ENCODE measurements at places on chromosomes 3 and 15.

DNA sequence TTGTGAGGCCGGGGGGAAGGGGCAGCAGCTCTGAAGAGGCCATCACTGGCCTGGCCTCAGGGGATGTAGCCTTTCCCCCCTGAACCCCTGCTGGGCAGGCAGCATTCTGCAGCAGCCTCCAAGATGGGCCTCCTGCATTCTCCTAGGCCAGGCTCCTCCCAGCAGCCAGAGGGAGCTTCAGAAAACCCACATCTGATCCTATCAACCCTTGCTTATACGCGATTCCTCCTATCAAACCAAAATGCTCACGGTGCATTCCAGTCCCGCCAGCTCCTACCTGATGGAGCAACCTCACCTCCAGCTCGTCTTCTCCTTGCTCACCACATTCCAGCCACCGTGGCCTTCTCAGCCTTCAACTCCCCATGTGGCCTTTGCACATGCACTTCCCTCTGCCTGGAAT lies 85.7 kb downstream of the MEGF11 start:
- DNase-seq = no peak

- DNase-seq = no peak
These were observed 9.9 kb upstream of the PAQR9 start for GRCh38 chr3:142973217-142974009.

DNA sequence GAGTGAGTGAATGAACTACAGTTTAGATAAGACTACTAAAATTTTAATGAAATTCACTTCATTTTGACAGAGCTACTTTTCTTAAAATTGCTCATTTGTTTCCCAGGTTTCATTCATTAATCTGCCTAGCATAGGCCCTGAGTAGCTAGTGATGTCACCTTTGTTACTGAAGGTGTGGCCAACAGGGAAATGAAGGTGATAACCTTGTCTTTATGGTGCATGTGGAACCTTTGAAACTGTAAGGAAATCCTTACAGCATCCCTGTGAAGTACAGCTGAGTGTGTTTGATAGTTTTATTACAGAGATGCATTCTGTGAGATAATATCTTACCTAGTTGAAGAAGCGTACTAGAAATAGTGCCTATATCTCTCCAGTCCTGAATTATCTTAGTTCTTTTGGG lies 112.9 kb downstream of the AKAP13 start:
- DNase-seq = no peak

DNA sequence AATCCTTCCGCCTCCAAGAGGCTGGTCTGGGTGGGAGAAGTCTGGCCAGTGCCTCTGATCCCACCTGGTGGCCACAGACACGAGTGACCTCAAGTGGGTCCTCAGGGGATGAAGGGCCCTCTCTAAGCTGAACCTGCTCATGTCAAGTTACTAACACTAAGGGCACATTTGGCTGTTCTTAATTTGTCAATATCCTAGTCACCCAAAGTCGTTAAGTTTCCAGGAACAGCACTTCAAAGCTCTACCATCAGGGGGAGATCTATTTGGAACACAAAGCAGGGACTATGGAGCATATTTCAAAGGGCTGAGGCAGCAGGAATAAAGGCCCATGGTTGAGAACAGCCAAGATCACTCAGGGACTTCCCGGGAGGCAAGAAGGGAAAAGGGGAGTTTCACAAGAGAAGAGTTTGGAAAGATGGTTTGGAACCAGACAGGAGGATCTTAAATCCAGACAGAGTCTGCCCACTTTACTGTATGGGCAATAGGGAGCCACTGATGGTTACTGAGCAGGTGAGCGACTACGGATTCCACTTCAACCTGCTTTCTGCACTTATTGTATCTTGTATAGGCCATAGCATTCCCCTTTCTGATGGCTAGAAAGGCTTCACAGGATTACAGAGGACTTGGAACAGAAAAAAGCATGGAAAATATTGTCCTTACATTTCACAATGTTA lies 13.7 kb downstream of the OXTR start:
- no peak for DNase-seq

GRCh38 chr3:162597226-162597625 lies 1100.6 kb downstream of the OTOL1 start:
- no peak for DNase-seq

- no peak for DNase-seq
These were observed 174.3 kb downstream of the KLF13 start for GRCh38 chr15:31500766-31501449.

- no peak for DNase-seq
These were observed 52.2 kb downstream of the C3orf85 start for GRCh38 chr3:109188741-109189140.

DNA sequence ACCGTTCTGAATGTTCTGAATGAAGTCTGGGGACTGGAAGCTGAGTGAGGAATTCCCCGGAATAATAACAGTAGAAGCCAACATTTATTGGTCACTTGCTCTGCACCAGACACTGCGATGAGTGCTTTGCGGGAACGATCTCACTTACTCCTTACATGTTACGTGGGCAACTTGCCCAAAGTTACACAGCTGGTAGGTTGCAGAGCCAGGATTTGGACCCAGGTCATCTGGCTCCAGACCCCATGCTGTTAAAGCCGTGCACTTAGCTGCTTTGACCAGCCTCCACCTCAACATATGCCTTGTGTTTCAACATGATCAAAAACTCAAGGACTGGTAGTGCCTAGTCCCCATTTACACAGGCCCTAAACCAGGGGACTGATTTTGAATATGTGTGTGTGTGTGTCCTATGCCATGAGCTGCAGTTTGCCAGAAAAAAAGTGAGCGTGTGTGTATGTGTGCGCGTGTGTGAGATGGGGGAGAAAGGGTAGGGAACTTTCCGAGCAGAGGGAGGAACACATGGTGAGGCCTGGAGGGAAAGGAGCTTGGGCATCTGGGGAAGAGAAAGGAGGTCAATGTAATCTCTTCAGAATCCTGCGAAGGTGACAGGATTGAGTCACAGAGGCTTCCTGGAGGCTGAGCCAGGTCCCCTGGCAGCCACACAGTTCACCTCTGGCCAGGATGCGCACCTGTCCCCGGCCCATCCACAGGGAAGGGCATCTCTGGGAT lies 28.9 kb downstream of the LINGO1 start:
- DNase-seq = no peak

GRCh38 chr15:69719527-69720240 lies 267.1 kb downstream of the RPLP1 start:
- DNase-seq = peak; percentile 61

DNA sequence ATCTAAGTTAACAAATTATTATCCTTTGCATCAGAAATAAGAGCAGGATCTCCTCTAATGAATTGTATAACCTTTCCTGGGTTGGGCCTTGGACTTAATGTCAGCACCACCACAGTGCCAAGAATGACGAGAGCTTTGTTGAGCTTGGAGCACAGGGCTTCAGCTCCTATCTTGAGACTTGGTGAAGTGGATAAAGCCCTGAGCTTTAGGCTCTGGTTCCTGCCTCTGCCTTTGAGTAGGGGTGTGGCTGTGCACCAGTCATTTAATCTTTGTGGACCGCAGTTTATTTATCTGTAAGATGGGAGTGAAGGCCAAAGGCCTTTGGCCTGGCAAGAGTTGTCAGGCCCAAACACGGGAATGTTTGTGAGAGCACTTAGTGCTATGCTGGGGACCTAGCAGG lies 162.2 kb downstream of the VGLL4 start:
- DNase-seq = no peak

- DNase-seq = no peak
These were observed at the start of gene GREM1 for GRCh38 chr15:32717426-32718226. Gene GREM1 (plus strand): TSS chr15:32718004. CDS start chr15:32730691, 12,687 bp downstream.

- no peak for DNase-seq
These were observed 31.9 kb downstream of the TRAK1 start for GRCh38 chr3:42123012-42123581.

GRCh38 chr3:64445109-64445943 lies 220.1 kb upstream of the PRICKLE2 start:
- no peak for DNase-seq

DNA sequence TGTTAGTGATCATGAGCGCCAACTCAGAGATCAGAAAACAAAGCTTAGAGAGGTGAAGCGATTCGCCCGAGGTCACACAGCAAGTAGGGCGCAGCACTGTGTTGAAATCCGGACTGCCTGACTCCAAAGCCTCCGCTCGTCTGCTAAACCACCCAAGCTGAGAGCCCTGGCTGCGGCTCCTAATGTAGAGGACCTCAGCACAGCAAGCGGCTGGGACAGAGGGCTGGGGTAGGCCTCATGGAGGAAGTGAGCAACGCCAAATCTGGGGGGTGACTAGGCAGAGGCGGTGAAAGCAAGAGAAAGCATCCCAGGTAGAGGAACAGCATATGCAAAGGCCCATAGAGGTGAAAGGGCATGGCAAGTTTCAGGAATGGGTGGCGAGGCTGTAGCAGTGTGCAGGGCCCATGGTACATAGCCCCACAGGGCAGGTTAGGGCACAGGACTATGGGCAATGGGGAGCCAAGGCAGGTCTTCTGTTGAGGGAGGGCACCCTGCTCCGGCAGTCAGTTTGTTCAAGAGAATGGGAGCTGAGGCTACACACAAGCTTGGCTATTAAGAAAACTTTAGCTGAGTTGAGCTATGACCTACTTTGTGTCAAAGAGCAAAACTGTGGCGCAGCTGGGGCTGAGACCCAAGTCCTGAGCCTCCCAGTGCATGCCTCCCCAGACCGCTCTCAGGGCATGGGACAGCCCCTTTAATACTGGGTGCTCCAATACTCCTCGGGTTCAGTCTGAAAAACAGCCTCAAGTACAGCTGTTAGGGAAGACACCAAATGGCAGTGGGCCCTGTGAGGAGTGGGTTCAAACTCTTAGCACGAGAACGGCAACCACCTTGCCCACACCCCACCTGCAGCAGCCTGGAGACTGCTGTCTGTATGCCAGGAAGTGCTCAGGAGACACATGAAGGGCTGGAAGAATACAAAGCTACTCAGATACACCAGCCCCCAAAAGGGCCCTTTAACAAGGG lies 988 bp upstream of the CFAP92 start:
- no peak for DNase-seq

DNA sequence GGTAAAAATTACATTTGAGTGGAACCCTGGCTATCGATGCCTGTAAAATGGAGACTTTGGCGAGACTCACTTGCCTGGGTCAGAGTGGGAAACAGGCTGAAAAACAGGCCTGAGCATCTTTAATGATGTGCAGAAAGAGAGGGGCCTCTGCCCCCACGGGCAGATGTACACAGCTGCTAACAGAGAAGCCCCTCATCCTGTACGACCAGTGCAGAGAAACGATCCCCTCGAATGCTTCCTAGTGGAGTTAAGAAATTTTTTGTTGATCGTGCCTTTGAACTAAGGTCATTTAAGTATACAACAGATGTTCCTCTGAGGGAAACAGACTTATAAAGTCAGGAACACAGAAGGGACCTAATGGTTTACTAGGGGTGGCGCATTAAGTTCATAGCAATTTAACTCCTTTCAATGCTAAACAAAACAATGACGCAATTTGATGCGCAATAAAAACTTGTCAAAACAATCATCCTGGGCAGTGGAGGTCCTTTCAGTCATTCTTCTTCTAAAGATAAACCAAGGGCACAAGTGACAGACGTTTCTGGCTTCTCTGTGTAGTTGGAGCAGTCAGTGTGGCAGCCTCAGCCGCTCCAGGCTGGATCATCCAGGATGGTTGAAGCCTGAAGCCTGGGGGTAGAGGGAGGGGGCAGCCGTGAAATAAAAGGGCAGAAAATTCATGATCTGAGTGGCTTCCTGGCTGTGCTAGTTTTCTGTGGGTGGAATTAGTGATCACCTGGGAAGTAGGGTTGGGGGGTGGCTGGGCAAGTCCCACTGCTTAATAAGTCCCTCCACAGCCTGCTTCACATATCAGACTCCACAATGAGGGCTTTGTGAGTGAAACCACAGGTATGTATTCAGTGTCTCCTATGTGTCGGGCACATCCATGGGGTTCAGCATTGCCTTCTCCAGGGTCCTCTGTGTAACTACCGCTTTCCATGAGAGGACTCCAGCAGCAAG lies 50.8 kb upstream of the MRPS22 start:
- DNase-seq = no peak

GRCh38 chr3:62774221-62774620 lies 101.0 kb downstream of the CADPS start:
- no peak for DNase-seq

- no peak for DNase-seq
These were observed 25.5 kb downstream of the MGLL start for GRCh38 chr3:127796831-127797150.

- no peak for DNase-seq
These were observed 10.9 kb downstream of the PLCD1 start for GRCh38 chr3:38018296-38019266.

DNA sequence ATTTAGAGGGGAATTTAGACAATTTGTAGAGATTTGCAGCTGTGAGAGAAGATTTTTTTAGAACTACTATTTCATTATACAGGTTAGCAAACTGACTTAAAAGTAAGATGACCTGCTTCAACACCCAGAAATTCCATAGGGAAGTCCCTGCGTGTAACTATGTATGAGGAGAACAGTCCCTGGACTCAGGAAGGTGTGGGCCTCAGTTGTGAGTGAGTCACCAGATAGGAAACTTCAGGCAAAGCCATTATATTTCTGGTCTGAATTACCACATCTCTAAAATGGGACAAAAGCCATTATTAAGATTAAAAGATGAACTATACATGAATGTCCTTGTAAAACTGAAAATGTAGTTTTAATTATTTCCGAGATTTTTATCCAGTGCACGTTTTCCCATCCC lies 488.3 kb upstream of the GOLIM4 start:
- no peak for DNase-seq

DNA sequence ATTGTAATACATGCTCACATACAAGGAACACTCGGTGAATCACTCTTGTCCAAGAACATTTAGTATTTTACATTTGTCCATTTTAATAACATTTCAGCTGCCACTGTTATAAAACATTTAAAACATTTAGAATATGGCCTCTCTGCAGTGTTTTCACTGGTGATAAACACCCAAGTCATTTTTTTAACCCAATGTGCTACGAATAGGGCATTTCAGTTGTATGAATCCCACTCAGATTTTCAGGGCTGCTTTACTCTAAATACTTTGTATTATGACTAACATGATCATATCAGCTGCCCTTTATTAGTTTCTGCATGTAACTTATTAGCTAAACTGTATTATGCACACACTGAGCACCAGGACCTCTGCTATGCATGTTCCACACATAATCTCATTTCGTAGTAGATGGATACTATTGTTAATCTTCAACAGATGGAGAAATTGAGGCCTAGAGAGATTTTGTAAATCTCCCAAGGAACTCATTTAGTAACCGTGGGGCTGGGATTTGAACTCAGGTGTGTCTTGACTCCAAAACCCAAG lies 148.6 kb upstream of the CDIN1 start:
- DNase-seq = no peak

GRCh38 chr3:125166599-125167136 lies 45.9 kb downstream of the SLC12A8 start:
- DNase-seq = no peak

DNA sequence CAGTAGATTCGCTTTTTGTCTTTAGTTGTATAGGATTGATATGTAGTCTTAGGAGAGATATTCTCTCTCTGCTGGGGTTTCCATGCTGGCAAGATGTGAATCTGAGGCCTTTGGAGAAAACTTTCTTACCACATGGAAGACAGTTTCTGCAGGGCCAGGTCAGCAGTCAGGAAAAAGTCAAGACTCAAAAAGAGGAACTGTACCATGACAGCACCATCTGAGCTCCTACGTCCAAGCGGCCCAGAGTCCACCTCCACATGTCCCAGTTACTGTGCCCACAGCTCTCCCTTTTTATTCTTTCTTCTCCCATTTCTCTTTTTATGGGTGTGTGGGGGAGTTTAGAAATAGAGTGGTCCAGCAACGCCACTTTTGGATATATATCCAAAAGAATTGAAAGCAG lies 172.0 kb downstream of the MTHFS start:
- DNase-seq = no peak

- no peak for DNase-seq
These were observed 87.6 kb downstream of the FOXP1 start for GRCh38 chr3:71495708-71496472.

Measured in activated CD8-positive, alpha-beta memory T cell treated with anti-CD3 and anti-CD28 coated beads, Interleukin-2, amount 50 U/mL, for 4 hours (primary cell).